ENCODE measurements at places on chromosomes 6 and 20.

DNA sequence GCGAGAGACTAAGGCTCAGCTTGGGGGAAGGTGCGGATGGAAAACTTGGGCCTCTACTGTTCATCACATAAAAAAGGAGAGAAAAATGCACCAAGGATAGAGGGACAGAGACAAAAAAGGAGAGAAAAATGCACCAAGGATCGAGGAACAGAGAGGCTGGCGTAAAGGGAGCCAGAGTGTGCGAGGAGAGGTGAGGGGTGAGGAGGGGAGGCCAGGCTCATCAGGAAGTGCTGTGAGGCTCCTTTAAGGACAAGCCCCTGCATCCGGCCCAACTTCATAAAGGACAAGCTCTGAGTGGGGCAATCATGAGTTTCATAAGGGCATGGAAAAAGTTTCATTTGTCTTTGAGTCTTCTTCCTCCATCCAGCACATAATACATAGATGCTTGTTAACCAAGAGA lies 117.2 kb upstream of the NXT1 start:
- DNase-seq = no peak

- DNase-seq = no peak
Measured at GRCh38 chr6:39560915-39561314, 164.3 kb downstream of the KIF6 start.

DNA sequence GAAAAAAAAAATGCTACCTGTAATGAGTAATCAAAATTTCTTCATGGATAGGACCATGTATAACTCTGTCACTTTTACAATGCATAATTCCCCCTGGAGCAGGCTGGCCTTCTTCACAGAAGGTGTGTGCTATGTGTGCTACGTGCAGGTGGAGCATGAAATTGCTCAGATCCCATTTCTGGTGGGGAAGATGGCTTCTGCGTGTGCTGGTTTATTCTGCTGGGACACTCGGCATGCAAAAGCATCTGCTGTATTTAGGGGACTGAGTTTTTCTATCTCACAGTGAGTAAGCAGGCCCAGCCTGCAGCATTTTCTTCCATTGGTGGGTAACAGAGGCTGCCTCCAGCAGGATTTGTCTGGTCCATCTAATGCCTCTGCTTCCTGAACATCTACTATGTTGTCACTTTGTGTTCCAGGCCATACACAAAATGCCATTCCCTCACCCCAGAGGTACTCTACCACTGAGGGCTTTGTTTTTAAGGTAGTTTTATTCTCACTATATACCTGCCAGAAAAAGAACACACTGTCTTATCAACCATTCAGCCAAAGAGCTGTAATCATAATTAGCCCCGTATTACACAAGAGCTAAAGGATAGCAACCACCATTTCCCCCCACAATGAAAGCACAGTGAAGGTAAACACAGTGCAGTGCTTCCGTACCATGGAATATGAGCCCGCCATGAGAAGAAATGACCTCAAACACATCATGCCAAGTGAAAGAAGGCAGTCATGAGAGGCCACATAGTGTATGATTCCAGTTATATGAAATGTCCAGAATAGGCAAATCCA lies 62.4 kb downstream of the SYNDIG1 start:
- no peak for DNase-seq

DNA sequence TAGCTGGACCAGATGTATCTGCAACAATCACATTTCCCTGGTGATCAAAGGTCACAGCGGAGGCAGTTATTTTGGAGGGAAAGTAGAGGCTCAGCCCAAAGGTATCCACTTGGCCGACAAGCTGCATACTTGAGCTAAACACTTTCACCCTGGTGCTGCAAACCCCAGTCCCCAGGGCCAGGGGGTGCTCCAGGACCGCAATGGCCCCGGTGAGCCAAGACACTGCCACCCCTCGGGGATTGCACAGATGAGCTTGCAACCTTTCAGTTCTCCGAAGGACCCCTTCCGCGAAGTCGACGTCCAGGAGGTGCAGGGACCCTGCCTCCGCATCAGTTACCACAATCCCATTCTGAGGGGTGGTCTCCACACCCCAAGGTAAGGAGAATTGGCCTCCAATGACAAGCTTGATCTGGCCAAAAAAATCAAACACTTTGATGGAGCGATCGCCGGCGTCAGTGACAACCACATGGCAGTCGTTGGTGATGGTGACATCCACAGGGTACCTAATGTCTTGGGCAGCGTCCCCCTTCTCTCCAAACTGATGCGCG lies 823 bp downstream of the NHLRC1 start:
- no peak for DNase-seq

- DNase-seq = no peak
Measured at GRCh38 chr6:119344306-119344705, 5.3 kb downstream of the MAN1A1 start.

Measured in stimulated activated CD8-positive, alpha-beta memory T cell treated with anti-CD3 and anti-CD28 coated beads, Interleukin-7, amount 100 ng/mL, for 24 hours (primary cell).